Left kidney (tissue), 8 donors: ENCODE measurements at places on chromosomes 2 and 18. TPM values are rescaled to one million over a fixed set of nuclear protein-coding genes. Genes with fewer than 3 reads are reported as not detected.
A peak's percentile ranks its signal among the peaks of the same experiment; 100 is the strongest.

DNA sequence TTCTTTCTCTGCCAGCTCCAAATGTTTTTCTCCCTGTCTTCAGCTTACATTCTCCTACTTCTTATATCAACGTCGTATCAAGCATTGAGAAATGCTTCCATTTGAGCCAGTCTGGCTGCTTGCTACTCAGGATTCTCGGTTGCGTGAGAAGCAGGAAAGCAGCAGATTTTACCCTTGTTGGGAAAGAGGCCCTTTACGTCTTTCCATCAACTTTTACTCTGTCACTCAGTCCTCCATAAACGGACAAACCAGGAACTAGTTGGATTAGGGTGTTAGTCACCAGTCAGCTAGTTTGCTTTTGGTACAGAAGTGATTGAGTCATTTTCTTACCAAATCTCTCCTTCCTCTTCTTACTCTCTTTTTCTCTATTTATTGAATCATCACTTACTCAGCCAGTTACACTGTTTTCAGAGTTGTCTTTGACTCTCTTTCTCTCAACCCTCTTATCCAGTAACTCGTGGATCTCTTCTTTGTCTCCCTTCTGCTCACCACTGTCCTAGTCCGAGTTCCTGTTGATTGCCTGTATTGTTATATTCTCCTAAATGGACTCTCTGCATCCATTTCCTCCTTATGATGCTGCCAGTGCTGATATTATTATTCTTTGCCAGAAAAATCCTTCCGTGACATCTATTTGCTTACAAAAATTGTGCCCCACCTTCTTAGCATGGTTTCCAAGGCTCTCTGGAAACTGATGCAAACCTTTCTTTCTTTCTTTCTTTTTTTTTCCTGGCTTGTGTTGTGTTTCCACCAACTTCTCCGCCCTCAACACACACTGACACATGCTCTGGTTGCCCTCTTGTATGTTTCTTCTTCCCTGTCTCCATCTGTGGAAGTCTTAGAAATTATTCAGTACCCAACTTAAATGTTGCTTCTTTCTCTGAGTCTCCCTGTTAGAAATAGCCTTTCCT is 61.5 kb downstream of the VRK2 start:
- no peak for DNase-seq

DNA sequence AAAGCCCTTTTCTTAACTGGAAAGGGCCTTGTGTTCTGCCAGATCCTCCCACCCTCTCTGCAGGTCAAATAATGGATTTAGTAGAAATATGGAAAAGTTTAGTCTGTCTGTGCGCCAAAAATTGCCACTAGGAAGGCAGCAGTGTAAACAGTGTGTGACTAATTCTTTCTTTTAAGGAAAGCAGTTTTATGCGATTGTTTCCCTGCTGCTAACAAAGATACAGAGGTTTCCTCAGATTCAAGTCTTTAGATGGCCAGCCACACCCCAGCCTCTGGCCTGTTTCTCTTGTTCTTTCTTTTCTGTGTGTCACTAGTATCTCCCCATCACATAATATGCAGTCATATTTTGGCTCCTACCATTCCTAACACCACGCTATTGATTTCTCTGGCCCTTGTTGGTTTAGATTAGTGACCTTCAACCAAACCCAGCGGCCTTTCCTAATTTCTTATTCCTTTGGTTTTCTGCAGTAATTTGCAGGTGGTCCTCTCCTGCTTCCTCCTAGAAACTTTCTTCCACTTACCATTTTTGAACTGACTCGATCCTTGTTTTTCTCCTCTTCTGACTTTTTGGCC is 157.4 kb downstream of the LTBP1 start:
- no peak for DNase-seq

DNA sequence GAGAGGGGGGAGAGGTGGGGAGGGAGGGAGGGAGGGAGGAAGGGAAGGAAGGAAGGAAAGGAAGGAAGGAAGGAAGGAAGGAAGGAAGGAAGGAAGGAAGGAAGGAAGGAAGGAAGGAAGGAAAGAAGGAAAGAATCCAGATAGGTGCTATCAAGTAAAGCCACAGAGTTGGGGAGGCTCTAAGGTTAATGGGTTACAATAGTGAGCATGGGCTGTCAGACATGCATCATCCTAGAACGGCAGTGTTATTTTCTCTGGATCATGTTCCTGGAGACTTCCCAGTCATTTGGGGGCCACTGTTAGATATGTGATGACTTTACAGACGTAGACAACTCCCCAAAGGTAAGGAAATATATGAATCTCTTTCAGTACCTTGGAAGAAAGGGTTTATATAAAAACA is 31.1 kb downstream of the CDK15 start:
- DNase-seq = no peak

Gene TLX2
- 0.07 TPM for polyA plus RNA-seq

Gene INPP5D
- polyA plus RNA-seq = 6.6 TPM

DNA sequence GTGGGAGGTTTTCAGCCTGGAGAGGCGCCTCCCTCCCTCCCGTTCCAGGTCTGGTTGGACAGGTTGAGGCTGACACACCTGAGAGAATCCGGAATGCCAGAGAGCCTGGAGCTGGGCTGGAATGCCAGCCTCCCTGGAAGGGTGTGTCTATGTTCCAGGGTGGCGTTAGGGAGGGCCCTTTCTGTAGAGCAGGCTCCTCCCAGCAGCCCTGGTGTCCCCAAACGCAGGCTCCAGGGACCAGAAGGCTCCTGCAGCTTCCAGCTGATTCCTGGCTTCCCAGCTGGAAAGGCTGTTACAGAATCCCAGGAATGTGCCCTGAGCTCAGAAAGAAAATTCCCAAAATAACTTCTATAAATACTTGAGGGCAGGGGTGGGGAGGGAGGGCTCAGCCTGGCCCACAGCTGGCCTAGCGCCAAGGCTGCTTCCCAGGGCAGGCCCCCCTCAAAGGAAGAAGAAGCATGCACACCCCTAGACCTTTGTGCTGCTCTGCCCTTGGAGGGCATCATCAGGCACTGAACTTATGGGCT is 85.4 kb downstream of the STPG4 start:
- DNase-seq = peak; percentile 75

- DNase-seq = no peak
These were observed 1120.8 kb upstream of the TMEFF2 start for GRCh38 chr2:193315428-193316091.

- no peak for DNase-seq
These were observed 1.4 kb upstream of the YES1 start for GRCh38 chr18:813172-814071.

Gene ADAM23
- 6.9 TPM for polyA plus RNA-seq

- DNase-seq = no peak
These were observed 1072.5 kb downstream of the SUCLG1 start for GRCh38 chr2:83386549-83386948.

Gene GNLY
- 0.27 TPM for polyA plus RNA-seq

Gene UGT1A8
- polyA plus RNA-seq = not detected

DNA sequence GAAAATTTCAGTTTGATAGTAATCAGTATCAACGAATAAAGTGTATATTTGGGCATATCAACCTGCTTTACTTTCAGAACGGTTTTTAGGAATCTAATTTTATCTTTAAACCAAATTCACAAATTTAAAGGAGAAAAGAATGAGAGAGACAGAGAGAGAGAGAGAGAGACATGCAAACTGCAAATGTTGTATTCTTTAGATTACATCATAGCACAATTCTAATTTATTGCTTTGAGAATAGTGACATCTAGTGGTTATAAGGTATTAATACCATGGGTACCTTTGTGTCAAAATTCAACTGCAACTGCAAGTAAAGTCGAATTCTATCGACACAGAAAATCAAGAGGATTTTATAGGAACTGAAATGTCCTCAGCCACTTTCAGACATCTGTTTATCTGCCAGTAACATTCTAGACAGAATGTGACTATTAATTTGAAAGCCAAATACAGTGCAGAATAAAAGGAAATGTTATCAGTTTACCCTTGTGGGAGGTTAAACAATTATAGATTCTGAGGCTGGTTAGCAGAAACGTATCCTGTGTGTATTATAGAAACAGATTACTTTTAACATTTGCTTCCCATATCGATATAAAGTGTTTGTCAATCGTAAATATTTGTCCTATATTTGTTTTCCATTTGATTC is 529.8 kb upstream of the VRK2 start:
- peak; percentile 45 for DNase-seq

DNA sequence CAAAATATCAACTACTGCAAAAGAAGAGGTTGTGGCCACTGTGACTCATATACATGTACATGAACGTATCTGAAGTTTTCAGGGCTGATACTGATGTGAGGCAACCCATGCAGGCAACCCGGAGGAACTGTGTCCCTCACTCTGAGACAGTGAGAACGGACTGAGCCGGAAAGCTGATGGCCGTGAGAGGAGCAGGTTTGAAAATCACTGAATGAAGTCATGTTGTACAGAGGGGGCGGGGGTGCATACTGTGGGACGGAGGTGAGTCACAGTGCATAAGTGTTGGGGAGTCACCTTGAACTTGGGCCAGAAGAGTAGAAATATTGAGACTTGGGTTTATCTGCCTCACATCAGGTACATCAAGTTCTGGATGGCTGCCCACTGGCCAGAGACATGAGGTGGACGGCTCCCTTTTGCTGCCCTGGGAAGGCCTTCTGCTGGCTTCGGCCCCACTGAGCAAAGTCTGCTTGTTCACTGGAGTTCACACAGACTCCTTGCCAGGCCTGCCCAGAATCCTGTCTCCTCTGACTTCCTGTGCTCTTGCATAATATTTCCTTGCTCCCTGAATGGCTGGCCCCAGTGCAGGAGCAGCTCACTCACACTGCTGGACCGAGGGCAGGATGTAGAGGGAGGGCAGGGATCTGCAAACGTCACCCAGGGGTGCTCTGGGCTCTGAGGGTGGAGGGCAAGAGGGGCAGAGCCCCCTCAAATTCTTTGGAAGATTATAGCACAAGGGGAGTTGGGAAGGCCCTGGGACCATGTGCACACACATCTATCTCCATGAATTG is 18.1 kb downstream of the EPAS1 start:
- no peak for DNase-seq

DNA sequence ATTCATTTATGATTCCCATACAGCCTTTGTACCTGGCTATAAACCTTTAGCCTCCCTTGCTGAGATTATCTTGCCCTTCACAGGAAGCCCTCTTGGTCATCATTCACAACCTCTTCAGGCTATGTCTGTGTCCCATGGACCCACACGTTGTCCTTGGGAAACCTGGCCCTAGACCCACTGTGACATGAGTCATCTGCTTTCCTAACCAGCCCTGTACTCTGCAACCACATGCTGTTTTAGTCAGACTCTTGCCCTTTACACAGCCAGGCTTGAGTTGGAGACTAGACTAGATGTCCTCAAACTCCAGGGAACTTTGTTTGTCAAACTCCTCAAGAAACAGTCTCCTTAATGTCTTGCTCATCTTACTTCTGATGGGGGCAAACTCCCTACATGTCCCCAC is 229.3 kb upstream of the ZSWIM2 start:
- DNase-seq = no peak

Gene NT5DC4
- polyA plus RNA-seq = 0.83 TPM

Gene SULT1C2
- 89.6 TPM for polyA plus RNA-seq

GRCh38 chr2:100136310-100136709 is 6.1 kb downstream of the AFF3 start:
- no peak for DNase-seq

DNA sequence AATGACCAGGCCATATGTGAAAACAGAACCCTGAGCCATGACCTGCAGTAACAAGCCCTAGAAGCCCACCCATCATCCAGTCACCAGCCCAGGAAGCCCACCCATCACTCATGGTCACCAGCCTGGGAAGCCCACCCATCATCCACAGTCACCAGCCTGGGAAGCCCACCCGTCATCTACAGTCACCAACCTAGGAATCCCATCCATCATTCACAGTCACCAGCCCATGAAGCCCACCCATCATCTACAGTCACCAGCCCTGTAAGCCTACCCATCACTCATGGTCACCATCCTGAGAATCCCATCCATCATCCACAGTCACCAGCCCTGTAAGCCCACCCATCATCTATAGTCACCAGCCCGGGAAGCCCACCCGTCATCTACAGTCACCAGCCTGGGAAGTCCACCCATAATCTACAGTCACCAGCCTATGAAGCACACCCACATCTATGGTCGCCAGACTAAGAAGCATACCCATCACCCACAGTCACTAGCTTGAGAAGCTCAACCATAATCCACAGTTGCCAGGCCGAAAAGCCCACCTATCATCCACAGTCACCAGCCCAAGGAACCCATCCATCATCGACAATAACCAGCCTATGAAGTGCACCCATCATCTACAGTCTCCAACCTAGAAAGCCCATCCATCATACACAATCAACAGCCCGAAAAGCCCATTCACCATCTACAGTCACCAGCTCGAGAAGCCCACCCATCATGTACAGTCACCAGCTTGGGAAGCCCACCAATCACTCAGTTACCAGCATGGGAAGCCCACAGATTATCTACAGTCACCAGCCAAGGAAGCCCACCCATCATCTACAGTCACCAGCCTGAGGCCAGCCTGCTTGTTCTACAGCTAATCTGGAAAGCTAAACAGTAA is 91.9 kb downstream of the TWIST2 start:
- DNase-seq = no peak

- DNase-seq = no peak
These were observed 178.8 kb upstream of the HDAC4 start for GRCh38 chr2:239579524-239580198.

GRCh38 chr2:96927405-96928171 is 57.7 kb upstream of the SEMA4C start:
- no peak for DNase-seq

DNA sequence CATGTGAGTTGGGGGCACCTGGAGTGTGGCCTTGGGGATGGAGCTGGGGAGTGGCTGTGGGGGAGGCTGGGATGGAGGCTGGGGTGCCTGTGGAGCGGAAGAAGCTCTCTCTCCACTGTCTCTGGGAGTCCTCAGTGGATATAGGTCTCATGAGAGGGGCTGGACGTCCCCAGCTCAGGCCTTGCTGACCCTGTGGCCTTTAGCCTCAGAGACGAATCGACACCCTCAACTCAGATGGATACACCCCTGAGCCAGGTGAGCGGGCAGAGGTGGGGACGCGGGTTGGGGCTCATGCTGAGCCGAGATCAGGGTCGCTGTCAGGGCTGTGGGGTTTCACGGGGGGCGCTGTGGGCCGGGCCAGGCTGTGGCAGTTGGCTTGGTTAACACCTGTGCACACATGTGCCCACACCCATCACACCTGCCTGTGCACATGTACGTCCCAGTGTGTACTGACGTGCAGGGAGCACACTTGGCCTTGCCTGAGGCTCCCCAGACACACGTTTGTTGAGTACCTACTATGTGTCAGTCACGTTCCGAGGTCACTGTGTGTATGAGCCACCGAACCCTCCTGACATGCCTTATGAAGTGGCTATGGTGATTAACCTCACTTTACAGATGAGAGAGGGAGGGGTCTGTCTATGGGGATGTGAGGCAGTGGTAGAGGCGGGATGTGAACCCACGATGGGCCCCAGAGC is 20.1 kb downstream of the ZAP70 start:
- DNase-seq = no peak
